ENCODE measurements at places on chromosomes 5 and 9.

GRCh38 chr9:123048748-123049147, 15.3 kb downstream of the GPR21 start:
- no peak for DNase-seq

GRCh38 chr9:76372336-76372735, 21.9 kb downstream of the RFK start:
- no peak for DNase-seq

DNA sequence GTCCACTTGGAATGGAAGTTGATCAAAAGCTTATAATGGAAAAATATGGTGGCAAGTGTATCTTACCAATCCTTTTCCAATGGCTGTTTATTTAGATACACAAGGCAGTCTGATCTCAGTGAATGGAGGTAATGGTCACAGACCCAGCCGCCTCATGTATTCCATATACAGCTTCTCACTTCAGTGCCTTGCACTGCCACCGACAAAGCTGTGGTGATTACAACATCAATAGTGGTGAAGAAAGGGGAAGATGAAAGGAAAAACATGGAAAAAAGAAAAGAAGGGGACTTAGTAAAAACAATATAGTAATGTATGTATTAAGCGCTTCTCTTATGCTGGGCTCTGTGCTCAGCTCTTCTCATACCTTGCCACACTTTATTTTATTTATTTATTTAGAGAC, 297.3 kb upstream of the RASA1 start:
- no peak for DNase-seq

GRCh38 chr5:132428484-132429462, 59.3 kb downstream of the SLC22A5 start:
- no peak for DNase-seq

GRCh38 chr5:73596705-73597328, 29.2 kb upstream of the ARHGEF28 start:
- DNase-seq: no peak

- no peak for DNase-seq
Observed at GRCh38 chr5:170288551-170288950, 9.0 kb downstream of the LCP2 start.

DNA sequence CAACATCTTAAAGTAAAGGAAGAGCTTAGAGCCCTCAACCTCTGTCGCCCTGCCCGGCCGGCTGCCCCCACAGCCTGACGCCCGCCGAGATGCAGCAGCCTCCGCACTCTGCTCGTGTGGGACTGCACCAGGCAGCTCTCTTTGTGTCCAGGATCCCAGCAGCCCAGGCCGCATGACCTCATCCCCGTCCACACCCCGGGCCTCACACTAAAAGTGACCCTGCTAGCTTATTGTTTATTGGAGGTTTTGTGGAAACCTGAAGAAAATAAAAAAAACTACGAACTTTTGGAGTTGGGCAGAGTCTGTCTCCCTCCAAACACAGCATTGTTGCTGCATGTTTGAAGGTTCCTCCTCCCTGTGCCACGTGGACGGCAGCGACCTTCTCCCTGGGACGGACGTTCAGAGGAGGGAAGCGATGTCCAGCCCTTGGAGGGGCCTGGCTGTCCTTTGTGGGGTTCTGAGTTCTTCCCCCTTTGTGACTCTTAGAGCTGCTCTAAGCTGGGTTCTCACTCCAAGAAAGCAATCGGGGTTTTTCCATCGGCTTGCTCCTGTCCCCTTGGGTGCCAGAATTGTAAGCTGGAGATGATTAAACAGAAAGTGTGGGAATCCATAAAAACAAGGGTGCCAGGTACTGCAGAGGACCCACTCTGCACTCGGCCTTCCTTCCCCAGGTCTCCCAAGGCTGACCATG, 103.5 kb upstream of the COL5A1 start:
- DNase-seq: no peak

- DNase-seq: no peak
Observed at GRCh38 chr5:50441493-50441955, 436 bp upstream of the EMB start.

Measured in stimulated activated naive CD4-positive, alpha-beta T cell treated with Interleukin-2 at 50 U/mL for 16 hours (primary cell).